ENCODE measurements at places on chromosomes 16 and 17.
A peak's percentile ranks its signal among the peaks of the same experiment; 100 is the strongest.

GRCh38 chr16:48350736-48351135, 34.5 kb downstream of the SIAH1 start:
- no peak for DNase-seq

GRCh38 chr17:55777471-55777971, 26.7 kb downstream of the PCTP start:
- DNase-seq: no peak

DNA sequence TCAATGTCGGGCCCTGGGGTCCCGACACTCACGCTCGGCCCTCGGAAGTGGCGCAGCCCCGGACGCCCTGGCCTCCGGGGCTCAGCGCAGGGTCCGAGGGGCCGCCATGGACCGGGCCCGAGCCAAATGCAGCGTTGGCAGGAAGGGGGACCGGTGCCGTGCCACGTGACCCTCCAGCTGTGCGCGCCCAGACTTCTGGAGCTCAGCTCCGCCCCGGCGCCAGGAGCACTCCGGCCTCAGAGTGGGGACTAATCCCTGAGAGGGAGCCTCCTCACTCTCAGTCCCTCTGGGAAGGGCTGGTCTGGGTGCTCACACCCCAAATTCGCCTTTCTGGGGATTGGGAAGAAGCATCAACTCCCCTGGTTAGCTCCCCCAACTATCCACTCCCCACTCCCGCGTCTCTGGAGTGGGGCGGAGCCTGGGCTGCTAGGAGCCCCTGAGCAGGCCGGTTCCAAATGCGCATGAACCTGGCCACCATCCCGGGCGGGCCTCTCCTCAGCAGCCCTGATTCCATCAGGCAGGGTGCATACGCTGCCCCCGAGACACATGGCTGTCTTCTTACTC, at the start of gene B3GNT9:
TSS of gene B3GNT9 (minus strand) at position 166 of the 564 bp plus-strand sequence. CDS start 513 bp downstream, outside the sequence.
- DNase-seq: no peak

DNA sequence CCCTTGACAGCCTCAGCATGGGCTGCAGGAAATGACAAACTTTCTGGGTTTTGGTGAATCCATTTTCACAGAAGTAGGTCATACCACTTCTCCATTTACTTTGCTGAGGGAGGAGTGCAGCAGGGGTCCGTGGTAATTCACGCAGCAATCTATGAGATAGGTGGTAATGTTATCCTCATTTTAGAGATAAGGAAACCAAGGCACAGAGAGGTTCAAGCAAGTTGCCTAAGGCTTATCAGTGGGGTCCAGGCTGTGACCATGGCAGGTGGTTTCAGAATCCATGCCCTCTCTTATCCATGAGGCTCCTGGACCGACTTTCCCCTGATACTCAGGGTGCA, 12.6 kb downstream of the TBX4 start:
- DNase-seq: no peak

- DNase-seq: no peak
These were observed 103.7 kb upstream of the ASIC2 start for GRCh38 chr17:33396818-33397217.

- no peak for DNase-seq
These were observed 57.5 kb downstream of the BEAN1 start for GRCh38 chr16:66484453-66485213.

DNA sequence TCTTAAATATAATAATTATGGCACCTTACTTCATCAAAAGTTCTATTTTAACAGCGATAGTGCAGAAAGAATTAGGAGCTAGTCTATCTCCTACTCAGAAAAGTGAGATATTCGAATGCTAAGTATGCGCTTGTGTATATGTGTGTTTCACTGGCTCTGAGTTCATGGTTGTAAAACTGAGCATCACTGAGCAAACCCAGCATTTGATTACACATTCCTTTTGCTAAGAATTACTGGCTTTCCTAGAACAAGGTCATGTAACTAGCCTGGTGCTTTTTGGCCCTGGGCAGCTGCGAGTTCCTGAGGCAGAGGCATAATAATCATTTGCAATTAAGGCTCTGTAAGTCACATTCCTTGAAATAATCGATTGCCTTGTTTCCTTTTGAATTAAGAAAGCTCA, 157.2 kb downstream of the SNX29 start:
- no peak for DNase-seq

- DNase-seq: no peak
These were observed 151.8 kb downstream of the PITPNC1 start for GRCh38 chr17:67528751-67529436.

DNA sequence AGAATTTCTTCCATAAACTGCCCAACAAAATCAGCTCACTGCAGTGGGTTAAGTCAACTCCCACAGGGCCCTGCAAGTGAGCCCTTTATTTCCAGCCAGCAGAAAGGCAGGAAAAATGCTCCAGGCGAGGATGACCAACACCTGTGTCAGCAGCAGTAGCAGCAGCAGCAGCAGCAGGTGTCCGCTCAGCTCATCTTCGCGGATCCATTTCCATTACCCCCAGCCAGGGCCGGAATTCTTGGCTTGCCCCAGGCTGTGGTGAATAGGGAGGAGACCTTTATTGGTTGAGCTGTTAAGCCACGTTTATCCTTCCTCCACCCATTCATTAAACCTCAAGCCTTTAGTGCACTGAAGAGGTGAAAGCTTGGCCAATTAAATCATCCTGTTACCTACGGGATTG, 46.2 kb downstream of the MARCHF10 start:
- DNase-seq: no peak

DNA sequence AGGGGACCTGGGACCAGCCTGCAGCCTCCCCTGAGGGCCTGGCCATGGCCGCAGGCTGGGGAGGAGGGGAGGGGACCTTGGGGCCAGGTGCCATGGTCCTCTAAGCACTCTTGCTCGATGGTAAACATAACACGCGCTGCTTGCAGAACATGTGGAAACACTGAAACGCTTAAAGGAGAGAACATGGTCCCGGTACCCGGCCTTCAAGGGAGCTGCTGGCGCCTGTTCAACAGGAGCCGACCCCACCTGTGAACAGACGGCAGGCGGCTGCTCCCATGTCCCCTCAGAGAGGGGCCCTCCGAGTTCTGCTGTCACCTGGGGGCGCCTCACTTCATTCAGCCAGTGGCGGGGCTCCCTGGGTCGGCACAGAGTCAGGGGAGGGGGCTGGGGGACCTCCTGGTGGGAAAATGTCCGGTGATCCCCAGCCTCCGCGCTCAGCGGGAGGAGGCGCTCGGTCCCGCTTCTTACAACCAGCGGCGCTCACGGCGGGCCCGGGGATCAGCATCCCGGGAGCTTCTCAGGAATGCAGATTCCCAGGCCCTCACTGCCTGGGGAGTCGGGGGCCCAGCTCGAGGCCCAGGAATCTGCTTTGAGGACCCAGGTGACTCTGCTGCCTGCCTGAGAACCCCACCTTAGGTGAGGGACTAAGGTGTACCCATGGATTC, 854 bp upstream of the SSTR5 start:
- no peak for DNase-seq

DNA sequence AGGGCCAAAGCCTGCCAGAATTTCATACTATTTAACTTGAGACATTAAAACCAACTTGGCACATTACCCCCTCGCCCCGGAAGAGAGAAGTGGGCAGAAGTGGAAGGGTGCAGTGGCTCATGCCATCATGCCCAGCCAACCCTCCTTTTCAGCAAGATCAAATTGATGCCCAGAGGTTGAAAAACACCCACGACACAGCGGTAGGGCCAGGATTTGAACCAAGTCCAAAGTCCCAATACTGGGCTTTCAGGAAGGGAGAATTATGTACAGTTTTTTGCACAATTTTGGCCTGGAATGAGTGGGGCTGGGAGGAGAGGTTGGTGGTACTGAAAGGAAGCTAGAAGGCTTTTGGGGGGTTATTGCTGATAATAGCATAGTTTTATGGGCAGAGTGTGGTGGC, 11.0 kb downstream of the PDP2 start:
- DNase-seq: no peak

DNA sequence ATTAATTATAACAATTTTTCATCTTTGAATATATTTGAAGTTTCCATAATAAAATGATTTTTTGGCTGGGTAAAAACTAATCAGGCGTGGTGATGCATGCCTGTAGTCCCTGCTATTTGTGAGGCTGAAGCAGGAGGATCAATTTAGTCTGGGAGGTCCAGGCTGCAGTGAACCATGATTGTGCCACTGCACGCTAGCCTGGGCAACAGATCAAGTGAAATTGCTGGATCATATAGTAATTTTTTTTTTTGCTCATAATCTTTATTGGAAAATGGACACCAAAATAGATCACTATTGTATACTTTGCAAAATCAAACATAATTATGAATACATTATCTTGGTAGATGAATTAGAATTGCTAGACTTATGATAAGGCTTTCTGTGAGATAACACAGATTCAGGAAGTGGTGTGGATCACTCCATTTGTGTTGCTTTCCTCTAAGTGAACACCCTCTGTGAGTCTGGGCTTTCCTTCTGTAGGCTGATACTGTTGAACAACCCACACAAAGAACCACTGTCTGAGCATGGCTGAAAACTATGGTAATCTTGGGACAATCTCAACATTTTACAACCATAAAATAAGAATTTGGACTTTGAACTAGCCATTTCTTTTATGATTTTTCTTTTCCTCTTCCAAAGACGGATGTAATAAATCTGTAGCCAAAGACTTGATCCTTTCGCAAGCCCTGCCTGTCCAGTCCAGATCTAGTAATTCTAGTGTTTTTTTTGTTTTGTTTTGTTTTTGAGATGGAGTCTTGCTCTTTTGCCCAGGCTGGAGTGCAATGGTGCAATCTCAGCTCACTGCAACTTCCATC, 5.6 kb upstream of the ST3GAL2 start:
- no peak for DNase-seq

DNA sequence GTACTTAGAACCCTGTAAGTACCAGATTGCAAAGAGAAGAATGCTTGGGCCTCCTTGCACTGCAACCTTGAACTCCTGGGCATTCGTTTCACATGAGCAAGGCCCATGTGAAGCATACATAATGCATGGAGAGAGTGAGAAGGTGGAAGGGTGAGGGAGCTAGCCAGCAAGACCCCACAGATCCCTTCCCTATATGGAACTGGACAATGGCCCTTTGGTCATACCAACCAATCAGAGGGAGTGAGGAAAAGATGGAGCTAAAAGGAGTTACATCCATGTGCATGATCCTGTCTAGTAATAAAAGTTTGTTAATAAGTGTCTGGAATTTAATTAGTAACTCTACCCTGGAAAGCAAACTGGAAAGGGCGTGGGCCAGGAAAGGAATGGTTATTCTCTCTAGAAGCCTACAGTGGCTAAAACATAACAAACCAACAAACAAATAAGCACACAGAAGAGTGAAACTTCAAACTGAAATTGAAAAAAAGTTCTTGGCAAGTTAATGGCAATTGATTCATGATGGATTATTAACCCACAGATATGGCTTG, 29.6 kb downstream of the DNAH3 start:
- no peak for DNase-seq

DNA sequence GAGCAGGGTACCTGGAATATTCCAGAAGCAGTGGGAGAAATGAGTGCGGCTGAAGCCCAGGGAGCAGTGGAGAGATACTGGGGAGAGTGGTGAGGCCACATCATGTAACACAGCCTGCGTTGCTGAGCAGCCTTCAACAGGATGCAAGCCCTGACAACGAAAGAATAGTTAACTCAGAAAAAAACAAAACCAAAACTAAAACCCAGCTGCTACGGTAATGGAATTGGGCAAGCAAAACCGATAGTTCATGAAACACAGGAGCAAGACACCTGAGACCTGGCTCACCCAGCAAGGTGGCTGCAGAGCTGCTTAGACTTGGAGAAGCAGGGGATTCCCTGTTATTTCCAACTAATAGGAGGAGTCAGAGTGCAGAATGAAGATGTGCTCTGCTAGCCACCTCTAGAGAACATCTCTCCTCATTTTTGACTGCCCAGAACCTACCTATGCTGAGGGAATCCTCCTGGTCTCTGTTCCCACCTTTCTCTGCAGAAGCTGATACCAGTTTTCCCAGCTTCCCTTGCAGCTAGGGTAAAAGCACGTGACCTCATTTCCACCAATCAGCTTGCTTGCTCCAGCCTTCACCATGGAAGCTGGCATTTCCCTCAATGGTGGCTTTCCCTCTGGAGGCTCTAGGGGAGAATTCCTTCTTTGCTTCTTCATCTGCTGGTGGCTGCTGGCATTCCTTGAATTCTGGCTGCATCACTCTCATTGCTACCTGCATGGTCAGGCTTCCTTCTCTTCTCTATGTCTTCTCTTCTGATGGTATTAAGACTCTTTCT, 59.4 kb upstream of the XYLT1 start:
- DNase-seq: peak; percentile 45

GRCh38 chr16:3158026-3158509, 23.2 kb downstream of the ZNF213 start:
- no peak for DNase-seq

DNA sequence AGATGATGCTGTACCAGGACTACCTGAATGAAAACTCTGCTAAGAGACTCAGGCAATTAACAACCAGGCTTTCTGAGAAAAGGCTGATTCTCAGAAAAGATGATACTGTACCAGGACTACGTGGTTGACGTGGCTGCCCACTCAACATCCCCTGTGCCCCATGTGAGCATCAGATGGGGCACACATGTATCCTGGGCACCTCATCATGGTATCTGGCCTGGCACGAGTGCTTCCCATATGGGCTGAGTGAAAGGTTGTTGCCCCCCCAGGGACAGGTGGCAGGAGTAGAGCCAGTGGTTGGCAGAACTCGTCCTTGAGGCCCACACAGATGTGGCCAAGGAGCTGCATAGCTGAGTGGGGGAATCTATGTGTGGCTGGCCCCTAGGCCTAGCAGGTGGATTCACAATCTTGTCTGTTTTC, 3.5 kb upstream of the CES4A start:
- DNase-seq: no peak

Data from memory B cell (primary cell).